Central memory CD8-positive, alpha-beta T cell (primary cell): ENCODE measurements at places on chromosomes 11 and 22.

GRCh38 chr11:86595451-86595850, 77.0 kb downstream of the ME3 start:
- no peak for DNase-seq

- no peak for DNase-seq
These were observed 71.4 kb downstream of the CSNK2A3 start for GRCh38 chr11:11281626-11282025.

DNA sequence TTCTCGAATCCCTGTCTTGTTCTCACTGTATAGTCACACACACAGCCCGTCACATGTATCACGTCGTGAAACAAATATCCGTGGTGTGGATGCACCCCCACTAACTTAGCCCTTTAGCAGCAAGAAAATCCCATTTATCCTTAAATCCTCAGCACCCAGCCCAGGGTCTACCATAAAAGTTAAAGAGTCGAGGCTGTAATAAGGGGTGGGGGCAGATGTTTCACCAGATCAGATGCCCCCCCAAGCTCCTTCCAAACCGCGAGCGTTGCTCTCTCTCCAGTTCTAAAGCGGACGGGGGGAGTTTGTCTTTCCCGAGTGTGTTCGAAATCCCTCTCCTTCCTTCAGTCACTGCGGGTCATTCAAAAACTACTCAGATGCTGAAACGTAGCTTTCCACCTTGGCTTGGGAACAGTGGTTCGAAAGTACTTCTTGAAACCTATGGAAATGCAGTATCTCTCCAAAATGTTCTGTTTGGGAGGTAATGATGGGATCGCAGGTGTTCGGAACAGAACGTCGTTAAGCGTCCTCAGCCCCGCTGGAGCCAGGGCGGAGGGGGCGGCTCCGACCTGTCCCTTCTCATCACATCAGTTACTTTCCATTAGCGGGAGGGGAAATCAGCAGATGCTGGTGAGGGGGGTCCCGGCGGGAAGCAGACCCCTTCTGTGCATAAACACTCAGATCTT, 156.2 kb downstream of the BRD1 start:
- DNase-seq: no peak

DNA sequence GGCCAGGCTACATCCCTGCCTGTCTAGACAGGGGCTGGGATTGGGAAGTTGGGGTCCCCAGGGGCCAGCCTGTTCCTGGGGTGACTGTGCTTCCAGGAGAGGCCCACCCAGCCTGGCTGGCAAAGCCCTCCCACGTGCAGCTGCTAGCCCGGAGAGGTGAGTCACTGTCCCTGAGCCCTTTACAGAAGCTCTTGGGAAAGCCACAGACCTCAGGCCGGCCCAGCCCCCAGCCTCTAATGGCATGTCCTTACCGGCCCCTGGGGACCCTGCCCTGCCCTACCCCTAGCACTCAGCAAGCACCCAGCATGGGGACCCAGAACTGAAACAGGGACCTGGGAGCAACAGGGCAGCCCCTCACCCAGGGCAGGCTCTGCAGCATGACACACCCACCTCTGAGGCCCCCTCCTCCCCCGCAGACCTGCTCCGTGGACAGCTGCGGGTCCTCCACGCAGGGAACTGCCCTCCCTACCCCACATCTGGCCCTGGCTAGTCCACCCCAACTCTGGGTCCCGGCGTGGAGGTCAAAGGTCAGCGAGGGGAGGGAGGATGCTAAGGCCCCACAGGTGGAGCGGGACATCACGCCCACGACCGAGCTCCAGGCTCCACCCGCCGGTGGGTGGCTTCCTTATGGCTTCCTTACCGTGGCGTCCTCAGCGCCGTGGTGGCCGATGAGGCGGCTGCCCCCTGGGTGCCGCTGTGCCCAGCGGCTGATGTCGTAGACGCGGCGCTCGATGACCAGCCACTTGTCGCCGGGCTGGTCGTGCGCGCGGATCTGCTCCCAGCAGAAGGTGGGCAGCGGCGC, 615 bp downstream of the FADS3 start:
- DNase-seq: no peak

DNA sequence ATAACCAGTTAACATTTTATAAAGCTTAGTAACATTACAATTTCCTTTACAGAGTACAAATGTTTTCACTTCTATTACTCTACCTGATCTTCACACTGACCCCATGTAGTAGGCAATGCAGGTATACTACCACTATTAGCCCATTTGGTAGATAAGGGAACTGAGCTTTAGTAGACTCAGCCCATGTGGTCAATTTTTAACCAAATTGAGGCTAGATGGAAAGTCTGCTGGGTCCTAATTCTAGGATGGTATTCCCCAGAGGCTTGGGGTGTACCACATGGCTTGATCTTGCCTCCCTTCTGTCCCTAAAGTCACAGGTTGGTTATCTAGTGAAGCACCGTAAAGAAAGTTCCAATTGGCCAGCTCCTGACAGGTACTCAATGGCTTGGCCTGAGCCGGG, 48.2 kb downstream of the NRXN2 start:
- no peak for DNase-seq

DNA sequence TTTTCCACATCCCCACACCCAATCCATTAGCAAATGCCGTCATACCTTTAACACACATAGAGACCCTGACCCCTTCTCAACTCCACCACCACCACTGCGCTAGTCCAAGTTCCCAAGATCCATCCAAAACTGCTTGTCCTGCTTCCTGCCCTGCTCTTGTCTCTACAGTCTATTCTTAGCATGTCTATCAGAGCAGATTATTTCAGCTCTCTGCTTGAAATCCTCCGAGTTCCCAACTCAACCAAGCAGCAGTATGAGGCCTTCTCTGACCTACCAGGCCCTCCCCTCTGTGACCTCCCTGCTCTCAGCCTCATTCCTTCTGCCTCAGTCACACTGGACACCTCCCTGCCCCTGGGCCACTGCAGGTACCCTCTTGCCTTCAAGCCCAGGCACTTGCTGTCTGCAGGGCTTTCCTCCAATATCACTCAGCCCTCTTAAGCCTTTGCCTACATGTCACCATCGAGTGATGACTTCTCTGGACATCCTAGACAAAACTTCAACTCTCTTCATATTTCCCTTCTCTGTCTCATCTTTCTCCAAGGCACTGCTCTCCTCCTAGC, 134.6 kb downstream of the SPATA19 start:
- DNase-seq: no peak

DNA sequence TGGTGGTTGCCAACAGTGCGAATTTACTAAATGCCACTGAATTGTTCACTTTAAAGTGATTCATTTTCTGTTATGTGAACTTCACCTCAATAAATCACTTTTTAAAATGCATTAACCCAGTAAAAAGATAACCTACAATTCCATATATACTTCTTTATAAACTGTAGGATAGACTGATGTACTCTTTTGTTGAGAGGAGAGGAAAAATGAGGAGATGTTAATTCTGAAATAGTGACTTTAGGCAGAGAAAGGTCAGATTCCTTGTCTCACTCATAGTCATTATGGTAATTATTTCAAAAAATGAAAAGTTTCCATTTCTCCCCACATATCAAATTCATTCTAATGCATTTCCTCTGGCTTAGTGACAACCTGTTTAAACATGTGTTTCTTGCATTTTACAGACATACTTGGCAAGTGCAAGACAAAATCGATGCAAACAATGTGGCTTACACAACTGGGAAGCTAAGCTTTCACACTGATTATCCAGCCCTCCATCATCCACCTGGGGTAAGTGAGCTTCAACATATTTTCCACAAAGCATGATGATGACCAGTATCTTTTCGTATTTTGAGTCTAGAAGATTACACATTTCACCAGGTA, 74.5 kb downstream of the BBOX1 start:
- DNase-seq: no peak

DNA sequence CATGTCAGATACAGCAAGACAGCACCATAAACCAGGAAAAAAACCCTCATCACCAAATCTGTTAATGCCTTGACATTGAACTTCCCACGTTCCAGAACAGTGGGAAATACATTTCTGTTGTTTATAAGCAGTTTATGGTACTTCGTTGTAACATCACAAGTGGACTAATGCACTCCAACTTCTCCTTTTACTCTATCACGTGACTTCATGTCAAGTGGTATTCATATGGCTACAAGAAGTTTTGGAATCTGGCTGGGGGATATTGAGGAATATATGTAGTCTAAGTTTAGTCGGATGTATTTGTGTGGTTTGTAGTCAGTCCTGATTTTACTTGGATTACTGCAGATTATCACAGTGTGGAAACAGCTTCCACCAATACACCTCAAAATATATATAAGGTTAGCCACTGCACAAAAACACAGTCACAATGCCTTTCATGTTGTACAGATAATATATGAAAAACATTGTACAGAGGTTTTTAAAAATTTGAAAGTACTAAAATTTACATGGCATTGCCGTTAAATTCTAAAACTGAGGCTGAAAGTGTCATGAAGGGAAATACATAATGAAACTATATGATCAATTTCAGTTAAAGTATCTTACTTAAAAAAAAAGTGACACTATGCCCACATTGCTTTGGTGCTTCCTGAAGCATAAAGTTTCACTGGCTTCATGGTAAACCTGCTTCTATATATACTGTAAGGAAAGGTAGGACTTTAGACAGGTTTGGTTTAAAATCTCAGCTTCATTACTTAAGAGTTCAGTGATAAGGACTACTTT, 134.1 kb downstream of the CASP12 start:
- DNase-seq: no peak

DNA sequence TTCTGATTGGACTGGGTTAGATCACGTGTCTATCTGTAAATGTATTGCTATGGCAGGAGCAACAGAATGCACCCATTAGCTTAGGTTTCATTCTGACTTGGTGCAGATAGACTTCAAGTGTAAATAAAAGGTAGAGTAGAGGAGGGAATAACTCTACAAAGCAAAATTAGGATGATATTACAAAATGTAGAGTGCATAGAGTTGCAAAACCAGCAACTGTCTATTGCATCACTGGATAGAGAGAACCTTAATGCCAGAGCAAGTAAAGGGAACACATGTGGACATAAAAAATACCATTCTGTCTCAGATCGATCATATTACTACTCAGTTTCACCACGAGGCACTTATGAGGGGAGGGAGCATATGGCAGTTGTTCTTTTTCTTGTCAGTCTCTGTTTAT, 22.0 kb upstream of the CAT start:
- DNase-seq: no peak

- DNase-seq: no peak
These were observed 67.7 kb downstream of the FDX1 start for GRCh38 chr11:110497231-110497978.

- no peak for DNase-seq
These were observed 489 bp downstream of the RNF214 start for GRCh38 chr11:117232911-117233409.

GRCh38 chr11:27414644-27415043, 51.6 kb upstream of the CCDC34 start:
- no peak for DNase-seq

DNA sequence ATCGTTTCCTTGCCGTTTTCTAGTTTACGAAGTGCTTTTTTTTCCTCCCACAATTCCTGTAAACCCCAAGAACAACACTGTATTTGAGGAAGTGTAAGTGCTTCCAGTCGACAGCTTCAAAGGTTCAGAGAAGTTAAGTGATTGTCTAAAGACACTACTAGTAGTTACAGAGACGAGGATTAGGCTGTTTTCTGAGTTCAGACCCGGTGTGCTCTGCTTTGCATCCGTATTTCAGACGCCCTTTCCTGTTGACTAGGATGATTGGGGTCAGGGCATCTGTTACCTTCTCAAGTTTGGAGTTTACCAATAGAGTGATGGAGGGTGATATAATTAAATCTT, 430 bp downstream of the CLP1 start:
- DNase-seq: no peak

GRCh38 chr11:71936825-71937224, 8.0 kb downstream of the RNF121 start:
- DNase-seq: no peak

DNA sequence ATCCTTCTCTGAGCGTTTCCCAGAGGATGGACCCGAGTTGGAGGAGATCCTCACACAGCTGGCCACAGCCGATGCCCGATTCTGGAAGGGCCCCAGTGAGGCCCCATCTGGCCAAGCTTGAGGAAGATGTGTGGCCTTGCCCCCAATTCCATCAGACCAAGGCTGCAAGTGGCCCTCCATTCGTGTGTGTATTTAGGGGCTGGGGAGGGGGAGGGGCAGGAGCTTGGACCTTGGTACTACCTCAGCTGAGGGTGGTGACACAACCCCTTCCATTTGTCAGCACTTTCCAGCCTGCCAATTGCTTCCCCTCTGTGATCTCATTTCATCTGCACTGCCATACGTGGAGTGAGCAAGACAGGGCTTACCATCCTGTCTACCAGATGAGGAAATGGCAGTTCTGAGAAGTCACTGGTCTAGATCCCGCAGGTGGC, 1.3 kb upstream of the BBS1 start:
- no peak for DNase-seq

DNA sequence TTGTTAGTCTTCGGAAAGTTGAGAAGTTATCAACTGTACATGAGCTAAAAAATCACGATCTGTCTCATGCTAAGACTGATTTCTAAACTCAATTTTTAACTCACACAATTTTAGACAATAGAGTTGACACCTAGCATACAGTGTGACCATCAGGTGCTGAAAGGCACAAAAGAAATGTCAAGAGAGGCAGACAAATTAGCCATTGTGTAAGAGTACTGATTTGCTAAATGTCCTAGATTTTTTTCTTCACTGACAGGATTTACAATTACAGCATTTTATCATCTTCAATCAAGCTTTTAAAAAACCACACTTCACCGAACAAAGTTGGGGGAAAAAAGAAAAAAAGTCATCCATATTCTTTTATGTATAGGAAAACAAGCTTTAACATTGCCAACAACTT, 7.0 kb downstream of the LGR4 start:
- no peak for DNase-seq

DNA sequence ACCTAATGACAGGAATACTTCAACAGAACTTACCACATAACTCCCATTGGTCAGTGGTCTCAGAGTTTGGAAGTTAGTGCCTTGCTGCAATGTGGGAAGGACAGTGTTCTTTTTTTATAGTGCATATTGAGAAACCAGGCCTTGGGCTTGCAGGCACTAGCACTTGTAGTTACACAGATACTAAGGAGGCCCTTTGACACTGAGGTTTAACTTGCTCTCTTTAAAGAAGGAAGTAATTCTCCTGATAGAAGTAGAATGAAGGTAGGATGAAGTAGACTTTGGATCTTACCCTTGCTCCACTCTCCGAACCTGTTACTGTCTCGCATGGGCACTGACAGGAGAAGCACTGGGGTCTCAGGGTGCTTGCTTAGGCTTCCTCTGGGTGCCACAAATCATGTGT, 31.0 kb upstream of the ST14 start:
- DNase-seq: no peak
